WTC11 (cell line): ENCODE measurements at places on chromosomes 11 and 22. TPM values are rescaled to one million over a fixed set of nuclear protein-coding genes. Genes with fewer than 3 reads are reported as not detected.
A peak's percentile ranks its signal among the peaks of the same experiment; 100 is the strongest.

- peaks cover 14% of the 10 kb centered on the region for H3K4me1 ChIP-seq
- DNase-seq = no peak
- no peak overlapping the region for H3K27ac ChIP-seq
- H3K36me3 ChIP-seq = no peaks in the 10 kb centered on the region
- H3K27me3 ChIP-seq = peaks cover 93% of the 10 kb centered on the region
- peak overlapping the region; percentile 34 for H3K4me3 ChIP-seq
These were observed 626 bp downstream of the FLRT1 start for GRCh38 chr11:64036087-64037026.

DNA sequence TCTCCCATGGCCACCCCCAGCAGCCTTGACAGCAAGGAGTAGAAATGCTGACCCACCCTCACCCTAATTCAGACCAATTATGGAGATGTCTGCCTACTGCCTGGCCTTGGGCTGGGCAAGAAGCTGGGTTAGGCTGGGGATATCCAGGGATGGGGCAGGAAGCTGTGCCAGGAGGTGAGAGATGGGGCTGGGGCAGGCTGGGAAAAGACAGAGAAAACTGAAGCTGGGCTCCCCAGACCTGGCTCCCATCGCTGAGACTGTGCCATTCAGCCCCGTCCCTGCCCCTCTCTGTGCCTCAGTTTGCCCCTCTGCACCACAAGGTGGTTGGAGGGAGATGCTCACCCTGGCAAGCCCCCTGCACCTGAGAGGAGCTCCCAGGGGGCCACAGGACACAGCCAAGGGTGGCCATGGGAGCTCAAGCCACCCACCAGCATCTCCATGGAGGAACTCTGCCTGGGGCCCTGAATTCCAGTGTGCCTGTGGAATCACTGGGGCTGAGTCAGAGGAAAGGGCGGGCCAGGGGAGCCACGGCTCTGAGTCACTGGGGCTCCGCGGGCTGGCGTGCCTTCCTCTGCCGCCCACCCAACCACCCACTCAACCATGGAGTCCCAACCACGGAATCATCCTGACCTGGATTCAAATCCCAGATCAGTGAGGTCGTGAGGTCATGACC lies 6.0 kb upstream of the CARD10 start:
- H3K4me3 ChIP-seq = no peak overlapping the region
- no peaks in the 10 kb centered on the region for H3K36me3 ChIP-seq
- H3K4me1 ChIP-seq = peaks cover 5% of the 10 kb centered on the region; the same call in 1 of the 2 replicates
- H3K27me3 ChIP-seq = peaks cover 17% of the 10 kb centered on the region

GRCh38 chr11:134733646-134734045 lies 321.6 kb upstream of the B3GAT1 start:
- H3K27me3 ChIP-seq = peaks cover 16% of the 10 kb centered on the region
- H3K27ac ChIP-seq = no peak overlapping the region
- H3K4me3 ChIP-seq = no peak overlapping the region
- H3K4me1 ChIP-seq = peaks cover 36% of the 10 kb centered on the region
- H3K36me3 ChIP-seq = no peaks in the 10 kb centered on the region; the same call in 1 of the 2 replicates

DNA sequence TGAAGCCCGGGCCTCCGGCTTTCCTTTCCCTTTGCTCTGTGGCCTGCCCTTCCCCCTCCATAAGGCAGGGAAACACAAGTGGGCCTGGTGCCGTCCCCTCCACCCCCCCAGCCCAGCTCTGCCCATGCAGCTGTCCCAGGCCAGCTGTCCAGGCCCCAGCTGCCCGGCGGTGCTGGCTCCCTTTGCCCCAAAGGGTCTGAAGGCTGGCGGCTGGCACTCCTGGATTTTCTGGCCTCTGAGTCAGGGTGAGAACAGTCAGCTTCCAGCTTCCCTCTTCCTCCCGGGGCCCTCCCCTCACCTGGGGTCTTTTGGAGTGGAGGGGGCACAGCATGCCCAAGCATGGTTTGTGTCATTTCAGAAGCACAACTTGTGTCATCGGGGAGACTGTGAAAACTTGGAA lies 27.8 kb downstream of the CD82 start:
- H3K4me3 ChIP-seq = no peak overlapping the region
- no peak for DNase-seq
- H3K27ac ChIP-seq = no peak overlapping the region
- no peaks in the 10 kb centered on the region for H3K36me3 ChIP-seq

- H3K27me3 ChIP-seq = no peaks in the 10 kb centered on the region
- H3K27ac ChIP-seq = no peak overlapping the region
- no peak for DNase-seq
- no peak overlapping the region for H3K4me3 ChIP-seq
- no peaks in the 10 kb centered on the region for H3K36me3 ChIP-seq
These were observed 21.8 kb upstream of the APOBEC3A start for GRCh38 chr22:38935616-38936015.

GRCh38 chr22:50269970-50270665 lies at the start of gene MAPK11:
TSS of gene MAPK11 (minus strand) at chr22:50270380. CDS start at chr22:50270292, 88 bp downstream.
- peak; percentile 35 for DNase-seq
- H3K27ac ChIP-seq = no peak within 1 kb of the TSS
- no peaks in the 10 kb centered on the region for H3K4me1 ChIP-seq
- H3K36me3 ChIP-seq = peaks cover 4% of the 10 kb centered on the region
- H3K27me3 ChIP-seq = peaks cover 53% of the 10 kb centered on the region
- H3K4me3 ChIP-seq = peak within 1 kb of the TSS; percentile 57

DNA sequence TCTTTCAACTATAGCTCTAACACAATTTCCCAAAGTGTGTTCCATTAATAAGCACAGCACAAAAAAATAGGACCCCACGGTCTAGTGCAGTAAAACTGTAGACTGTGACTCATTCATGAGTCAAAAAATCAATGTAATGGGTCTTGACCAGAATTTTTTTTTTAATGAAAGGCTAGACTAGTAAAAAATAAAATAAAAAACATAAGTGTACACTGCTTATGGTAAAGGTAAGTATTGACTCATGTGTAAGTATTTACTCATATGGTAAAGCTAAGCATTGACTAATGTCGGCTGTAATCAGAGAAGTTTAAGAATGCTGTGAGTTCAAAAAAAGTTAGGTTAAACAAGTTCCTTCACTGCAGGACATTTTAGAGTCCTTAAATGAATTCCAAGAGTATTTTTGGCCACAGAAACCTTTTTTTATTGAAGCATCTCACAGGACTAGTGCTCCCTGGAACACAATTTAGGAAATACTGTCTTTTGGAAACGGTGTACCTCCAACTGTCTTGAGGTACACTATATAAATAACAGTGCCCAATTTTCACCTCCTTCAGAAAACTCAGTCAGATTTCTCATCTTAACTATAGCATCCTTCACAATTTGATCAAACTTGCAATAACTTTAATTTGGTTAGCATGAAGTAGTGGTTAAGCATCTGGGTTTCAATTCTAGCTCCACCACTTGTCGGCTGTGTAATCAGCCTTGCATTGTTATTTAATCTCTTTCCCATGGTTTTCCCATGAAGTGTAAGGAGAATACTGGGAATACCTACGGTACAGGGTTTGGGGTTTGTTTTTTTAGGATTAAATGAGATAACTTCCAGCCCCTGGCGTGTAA lies 2.1 kb downstream of the CCDC73 start:
- peak overlapping the region; percentile 17; the same call in 1 of the 2 replicates for H3K4me3 ChIP-seq
- DNase-seq = no peak

GRCh38 chr11:120771551-120772060 lies 252.3 kb upstream of the TBCEL start:
- no peak for DNase-seq
- peaks cover 28% of the 10 kb centered on the region for H3K36me3 ChIP-seq
- peak overlapping the region; percentile 8 for H3K27ac ChIP-seq
- no peaks in the 10 kb centered on the region; the same call in 1 of the 2 replicates for H3K27me3 ChIP-seq
- H3K4me3 ChIP-seq = no peak overlapping the region

DNA sequence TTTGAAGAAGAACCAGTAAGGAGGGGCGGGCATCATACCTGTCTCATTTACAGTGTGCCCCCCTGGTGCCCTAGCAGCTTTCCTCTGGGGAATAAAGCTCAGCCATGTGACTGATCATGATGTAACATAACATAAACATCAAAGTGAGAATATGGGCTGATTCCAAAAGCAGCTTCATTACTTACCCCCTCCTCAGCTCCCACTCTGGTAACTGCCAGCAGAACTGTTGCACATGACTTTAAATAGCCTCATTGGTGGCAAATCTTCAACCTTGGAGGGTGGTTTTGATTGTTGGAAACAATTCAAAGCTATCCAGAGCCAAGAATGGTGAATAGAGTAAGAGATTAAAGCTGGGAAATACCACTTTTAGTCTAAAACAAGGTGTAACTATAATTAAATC lies 384.6 kb downstream of the BUD13 start:
- peaks cover 29% of the 10 kb centered on the region for H3K4me1 ChIP-seq
- H3K4me3 ChIP-seq = no peak overlapping the region

DNA sequence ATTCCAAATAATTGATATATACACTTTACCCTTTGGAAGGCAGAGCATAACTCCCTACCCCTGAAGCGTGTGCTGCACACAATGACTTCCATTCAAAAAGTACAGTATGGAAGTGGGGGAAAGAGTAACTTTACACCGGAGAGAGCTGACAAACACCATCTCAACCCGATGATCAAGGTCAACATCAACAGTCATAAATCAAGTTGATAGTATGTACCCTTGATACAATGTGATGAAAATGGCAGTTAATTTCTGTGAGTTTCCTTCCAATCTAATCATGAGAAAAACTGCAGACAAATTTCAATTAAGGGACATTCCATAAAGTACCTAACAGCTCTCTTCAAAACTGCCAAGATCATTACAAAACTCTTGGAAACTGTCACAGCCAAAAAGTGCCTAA lies 6.0 kb upstream of the DEUP1 start:
- no peak overlapping the region for H3K27ac ChIP-seq
- DNase-seq = no peak
- H3K4me3 ChIP-seq = no peak overlapping the region
- H3K4me1 ChIP-seq = no peaks in the 10 kb centered on the region

DNA sequence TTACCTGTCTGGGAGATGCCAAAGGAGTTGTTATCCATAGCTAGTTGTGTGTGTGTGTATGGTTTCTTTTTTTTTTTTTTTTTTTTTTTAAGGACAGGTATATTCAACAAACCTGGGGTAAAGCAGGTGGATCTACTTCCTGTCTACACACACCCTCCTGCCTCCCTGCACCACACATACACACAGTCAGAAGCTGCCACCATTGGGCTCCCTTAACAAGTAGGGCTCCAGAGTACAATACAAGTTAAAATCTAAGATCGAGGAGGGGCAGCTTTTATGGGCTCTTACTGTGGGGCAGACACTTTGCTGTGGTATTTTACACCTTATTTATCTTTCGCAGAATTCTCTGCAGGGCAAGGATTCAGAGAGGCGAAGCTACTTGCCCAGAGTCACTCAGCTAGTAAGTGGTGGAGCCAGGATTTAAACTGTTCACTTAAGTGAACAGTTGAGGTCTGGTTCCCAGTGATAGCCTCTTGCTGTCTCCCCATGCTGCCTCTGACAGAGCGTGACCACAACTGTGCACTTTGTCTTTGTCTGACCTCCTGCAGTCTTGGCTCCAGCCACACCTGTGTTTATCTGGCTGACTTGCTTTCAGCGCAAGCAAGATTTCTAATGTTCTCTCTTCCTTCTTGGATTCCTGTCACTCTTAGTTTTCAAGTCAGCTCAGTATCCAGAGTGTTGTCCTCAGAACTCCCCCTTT lies 135.0 kb downstream of the CSNK2A3 start:
- no peak for DNase-seq
- H3K36me3 ChIP-seq = no peaks in the 10 kb centered on the region
- no peak overlapping the region for H3K4me3 ChIP-seq
- H3K27ac ChIP-seq = no peak overlapping the region

DNA sequence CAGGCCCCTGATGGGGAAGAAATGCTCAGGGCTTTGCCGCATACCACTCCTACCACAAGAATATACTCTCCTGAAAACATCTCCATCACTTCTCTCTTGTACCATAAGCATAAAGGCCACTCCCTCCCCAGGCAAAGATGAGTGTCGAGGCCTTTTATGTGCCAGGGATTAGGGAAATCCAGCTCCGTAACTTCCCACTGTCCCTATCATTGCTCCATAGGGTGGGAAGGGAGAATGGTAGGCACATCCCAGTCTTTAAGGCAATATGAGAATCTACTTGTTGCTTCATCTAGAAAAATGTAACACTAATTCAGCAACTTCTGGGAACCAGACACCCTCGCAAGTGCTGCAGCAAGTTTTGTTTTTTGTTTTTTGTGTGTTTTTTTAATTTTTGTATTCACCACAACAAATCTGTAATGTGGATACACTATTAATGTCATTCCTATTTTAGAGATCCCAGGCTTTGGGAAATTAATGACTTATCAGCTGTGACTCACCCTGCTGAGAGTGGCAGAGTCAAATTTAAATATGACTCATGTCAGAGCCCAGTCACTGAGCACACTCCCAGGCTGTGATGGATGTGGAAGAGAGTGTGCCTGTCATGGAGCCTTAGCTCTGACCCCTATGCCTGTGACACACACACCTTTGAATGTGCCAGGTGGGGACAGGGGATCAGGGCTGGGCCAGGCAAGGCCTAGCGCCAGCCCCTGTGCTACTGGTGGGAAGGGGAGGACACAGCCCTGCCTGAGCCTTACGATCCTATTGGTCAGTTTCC lies 23.4 kb downstream of the PANX1 start:
- H3K4me3 ChIP-seq = no peak overlapping the region
- DNase-seq = no peak
- peak overlapping the region; percentile 60; the same call in 1 of the 2 replicates for H3K27ac ChIP-seq
- H3K27me3 ChIP-seq = no peaks in the 10 kb centered on the region
- peaks cover 23% of the 10 kb centered on the region for H3K36me3 ChIP-seq

DNA sequence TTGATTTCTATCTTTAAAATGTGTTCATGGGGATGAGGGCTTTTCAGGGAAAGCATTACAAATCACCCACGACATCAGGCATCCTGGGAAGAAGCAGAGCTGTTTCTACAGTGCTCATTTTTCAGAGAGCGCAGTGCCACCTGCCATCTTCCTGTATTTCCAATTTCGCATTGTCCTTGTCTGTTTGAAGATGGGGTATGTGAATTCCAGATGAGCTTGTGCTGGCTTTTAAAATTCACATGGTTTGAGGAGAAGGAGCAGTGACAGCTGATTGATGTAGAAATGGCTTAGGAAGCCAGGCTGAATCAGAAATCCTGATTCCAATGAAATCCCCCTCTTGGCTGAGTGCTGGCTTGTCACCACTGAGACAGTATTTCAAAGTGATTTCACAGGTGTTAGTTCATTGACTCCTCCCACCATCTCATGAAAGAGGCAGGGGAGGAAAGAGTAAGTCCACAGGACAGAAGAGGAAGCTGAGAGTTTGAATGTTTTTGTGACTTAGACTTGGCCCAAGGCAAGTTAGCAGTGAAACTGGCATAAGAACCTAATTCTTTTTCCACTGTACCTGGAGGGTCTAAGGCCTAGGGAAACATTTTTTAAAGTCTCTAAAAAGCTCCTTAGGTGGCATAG lies 344.6 kb upstream of the C11orf87 start:
- H3K4me1 ChIP-seq = no peaks in the 10 kb centered on the region
- no peak overlapping the region for H3K4me3 ChIP-seq
- DNase-seq = no peak
- no peak overlapping the region for H3K27ac ChIP-seq

- no peak overlapping the region for H3K4me3 ChIP-seq
- no peaks in the 10 kb centered on the region for H3K36me3 ChIP-seq
- no peak overlapping the region for H3K27ac ChIP-seq
These were observed 79.1 kb downstream of the CDKN1C start for GRCh38 chr11:2806351-2807024.

The TCN2 gene
- total RNA-seq = 34.7 to 39.0 TPM (median 36.7 TPM) in 3 replicates

The NUP98 gene
- total RNA-seq = 81.3 to 91.4 TPM (median 81.4 TPM) in 3 replicates
